ENCODE measurements at places on chromosomes 1 and 21.

- no peak for DNase-seq
Observed at GRCh38 chr1:234132795-234133194, 228.3 kb downstream of the SLC35F3 start.

DNA sequence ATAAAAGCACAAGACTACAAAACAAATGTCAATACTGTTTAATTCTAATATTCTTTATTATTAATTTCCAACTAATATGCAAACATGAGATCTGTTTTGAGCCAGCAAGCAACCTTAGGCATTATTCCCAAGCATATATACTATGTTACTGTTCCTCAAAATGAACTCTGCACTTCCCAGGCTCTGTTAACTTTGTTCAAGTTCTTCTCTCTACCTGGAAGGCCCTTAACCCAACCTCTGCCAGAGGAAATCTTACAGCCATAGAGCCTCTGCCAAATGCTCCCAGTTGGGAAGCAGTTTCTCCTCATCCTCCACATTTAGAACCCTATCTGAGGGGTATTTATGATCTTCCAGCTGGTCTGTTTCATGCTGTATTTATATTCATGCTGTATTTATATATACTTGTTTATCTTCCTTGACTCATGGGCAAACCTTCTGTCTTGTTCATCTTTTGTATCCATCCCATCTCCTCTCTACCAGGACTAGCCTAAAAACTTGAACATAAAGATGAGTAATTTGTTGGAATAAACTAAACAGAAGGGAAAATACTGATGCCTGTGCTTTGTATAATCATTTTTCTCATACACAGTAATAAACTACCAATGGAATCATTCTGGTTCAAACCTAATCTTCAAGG, 5.3 kb downstream of the IVNS1ABP start:
- no peak for DNase-seq

DNA sequence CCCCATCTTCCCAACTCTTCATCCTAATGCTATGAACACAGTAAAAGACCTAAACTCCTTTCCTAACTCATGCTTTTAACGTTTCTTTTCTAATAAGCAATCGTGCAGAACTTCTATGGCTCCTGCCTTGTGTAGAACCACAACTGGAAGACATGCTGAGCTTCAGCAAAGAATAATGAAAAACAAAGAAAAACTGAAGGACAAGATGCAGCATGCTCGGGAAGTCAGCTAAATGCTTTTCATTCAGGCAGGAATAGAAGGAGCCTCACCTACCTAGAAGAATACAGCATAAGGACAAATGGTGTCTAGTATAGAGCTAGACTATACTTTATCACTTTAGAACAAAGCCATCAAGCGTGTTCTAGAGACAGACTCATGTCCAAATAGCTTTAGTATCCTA, 45.9 kb downstream of the LUZP1 start:
- no peak for DNase-seq

- DNase-seq, result no peak
Observed at GRCh38 chr1:35884934-35885333, 1.9 kb downstream of the AGO1 start.

- DNase-seq, result no peak
Observed at GRCh38 chr1:243946253-243946652, 96.2 kb upstream of the AKT3 start.

DNA sequence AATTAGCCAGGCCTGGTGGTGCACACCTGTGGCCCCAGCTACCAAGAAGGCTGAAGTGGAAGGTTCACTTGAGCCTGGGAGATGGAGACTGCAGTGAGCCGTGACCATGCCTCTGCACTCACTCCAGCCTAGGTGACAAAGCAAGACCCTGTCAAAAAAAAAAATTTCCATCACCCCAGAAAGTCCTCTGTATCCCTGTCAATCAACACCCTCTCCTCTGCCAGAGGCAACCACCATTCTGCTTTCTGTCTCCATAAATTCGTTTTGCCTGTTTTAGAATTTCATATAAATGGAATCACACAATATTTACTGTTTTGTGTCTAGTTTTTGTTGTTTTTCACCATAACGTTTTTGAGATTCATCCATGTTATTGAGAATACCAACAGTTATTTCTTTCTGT, 141.6 kb upstream of the SLC45A1 start:
- no peak for DNase-seq

DNA sequence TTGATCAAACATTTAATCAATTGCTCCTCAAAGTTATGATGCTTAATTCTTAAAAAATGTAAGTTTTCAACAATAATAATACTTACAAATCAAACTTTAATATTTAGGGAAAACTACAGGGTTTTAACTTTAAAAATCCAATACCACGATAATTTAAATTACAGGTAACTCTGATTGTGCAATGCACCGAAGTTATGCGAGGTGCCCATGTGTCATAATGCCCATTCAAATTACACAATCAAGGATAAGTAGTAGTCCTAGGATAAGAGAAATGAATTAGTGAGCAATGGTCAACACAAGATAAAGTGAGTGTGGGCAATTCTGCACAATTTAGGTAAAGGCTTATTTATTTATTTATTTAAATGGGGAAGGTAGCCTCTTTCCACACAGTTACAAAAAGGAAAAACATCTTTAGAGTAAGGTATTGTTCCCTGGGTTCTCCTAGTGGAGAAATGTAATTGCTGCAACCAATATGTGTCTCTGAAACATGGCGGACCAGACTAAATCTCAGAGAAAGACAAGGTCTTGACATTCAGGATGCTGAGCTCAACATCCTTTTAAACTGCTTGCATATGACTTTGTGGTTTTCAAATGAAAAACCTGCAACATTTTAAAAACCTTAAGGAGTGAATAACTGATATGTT, 164.2 kb downstream of the TTLL7 start:
- no peak for DNase-seq

- DNase-seq, result no peak
Observed at GRCh38 chr1:54577612-54578011, 29.6 kb downstream of the ACOT11 start.

- peak; percentile 22 for DNase-seq
Observed at GRCh38 chr1:229258031-229258756, 12.7 kb upstream of the RAB4A start.

DNA sequence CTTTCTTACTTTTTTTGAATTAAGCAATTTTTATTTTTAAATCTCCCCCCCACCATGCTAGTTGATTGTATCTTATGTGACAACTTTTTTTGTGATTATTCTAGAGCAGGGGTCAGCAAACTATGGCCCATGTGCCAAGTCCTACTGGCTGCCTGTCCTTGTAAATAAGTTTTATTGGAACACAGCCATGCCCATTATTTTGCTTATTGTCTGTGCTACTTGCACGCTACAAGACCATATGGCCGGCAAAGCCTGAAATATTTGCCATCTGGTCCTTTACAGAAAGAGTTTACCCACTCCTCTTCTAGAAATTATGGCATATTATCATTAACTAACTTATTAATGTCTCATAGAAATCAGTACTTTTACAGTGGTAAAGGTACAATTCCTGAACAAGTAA, 51.7 kb downstream of the AK5 start:
- DNase-seq, result no peak

- no peak for DNase-seq
Observed at GRCh38 chr1:115188680-115189395, 99.5 kb upstream of the TSPAN2 start.

- DNase-seq, result no peak
Observed at GRCh38 chr1:200437556-200438203, 27.8 kb upstream of the ZNF281 start.

DNA sequence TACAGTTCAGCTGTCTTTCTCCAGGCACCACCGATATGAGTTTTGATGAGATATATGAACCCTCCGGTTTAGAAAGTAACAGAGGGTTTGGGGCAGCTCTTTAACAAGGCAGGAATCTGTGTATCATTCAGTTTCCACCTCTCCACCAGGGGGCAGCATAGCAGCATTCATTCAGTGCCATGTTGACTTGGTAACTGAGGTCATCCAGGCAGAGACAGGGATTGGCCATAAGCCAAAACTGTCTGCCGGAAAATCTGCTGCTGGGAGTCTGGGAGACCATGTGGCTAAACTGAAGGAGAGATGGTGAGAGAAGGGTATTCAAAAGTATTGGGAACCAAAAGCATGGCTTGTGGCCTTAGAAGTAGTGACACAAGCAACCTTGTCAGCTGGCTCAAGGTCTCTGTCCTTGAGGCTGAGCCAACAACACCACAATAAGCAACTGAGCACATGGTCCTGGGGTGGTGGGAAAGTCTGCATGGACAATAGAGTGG, 98.5 kb downstream of the LMX1A start:
- peak; percentile 85 for DNase-seq

DNA sequence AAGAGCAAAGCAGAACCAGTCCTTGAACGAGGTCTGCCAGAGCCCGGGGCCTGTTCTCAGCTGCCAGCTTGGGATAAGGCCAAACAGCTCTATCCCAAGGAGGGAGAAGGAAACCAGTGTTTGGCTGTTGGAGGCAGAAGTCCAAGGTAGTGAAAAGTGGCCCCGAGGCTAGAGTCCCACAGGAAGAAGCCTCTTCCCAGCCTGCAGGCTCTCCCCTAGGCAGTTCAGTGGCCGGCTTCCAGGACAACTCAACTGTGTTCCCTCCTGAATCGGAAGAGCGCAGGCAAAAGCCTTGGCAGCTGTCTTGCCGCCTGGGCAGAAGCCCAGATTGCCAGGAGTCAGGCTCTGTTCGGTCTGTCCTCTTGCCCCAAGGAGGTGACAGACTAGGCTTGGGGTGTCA, 19.3 kb downstream of the QSOX1 start:
- no peak for DNase-seq

DNA sequence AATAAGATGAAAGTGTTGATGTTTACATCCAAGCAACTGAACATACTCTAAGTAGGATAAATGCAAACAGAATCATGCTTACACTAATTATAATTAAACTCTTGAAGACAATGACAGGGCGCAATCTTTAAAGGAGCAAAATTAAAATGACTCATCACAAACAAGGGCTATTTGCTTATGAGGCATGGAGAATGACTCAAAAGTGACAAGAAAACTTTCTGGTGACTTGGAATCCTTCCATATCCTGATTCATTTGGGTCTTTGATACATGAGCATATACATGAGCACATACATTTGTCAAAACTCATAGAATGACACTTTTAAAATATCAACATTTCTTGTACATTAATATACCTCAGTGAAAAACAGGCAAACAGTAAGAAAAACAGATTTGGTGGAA, 1632.3 kb downstream of the KCNT2 start:
- DNase-seq, result no peak

DNA sequence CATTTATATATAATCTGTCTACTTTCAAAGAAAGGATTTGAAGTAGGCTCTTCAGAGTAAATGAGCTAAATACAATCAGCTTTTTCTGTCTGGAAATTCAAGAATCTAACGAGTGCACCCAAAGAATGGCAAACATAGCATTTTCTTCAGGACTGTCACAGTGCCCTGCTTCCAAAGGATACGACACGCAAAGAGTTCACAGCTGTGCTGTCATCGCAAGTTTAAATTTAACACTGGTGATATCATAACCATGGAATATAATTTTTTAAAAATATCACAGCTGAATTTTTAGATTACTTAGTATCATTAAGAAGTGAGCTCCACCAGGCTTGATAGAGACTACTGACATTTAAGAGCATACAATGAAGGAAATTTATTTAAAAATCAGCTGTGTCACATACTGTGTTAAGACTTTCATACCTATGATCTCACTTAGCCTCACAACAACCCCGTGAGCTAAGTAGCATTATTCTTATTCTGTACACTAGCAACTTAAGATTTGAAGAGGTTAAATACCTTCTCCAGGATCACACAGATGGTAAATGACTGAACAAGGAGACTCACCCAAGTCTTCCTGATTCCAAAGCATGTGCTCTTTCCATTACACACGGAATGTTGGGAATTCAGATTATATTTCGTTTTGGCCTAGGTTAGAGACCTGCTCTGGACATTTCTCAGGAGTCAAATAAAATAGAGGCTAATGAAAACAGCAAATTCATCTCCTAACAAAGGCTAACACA, 46.2 kb upstream of the PRRX1 start:
- DNase-seq, result no peak

GRCh38 chr21:22955559-22955958, 1957.3 kb downstream of the NCAM2 start:
- no peak for DNase-seq

GRCh38 chr1:152487871-152488270, 22.7 kb upstream of the LCE5A start:
- DNase-seq, result no peak

DNA sequence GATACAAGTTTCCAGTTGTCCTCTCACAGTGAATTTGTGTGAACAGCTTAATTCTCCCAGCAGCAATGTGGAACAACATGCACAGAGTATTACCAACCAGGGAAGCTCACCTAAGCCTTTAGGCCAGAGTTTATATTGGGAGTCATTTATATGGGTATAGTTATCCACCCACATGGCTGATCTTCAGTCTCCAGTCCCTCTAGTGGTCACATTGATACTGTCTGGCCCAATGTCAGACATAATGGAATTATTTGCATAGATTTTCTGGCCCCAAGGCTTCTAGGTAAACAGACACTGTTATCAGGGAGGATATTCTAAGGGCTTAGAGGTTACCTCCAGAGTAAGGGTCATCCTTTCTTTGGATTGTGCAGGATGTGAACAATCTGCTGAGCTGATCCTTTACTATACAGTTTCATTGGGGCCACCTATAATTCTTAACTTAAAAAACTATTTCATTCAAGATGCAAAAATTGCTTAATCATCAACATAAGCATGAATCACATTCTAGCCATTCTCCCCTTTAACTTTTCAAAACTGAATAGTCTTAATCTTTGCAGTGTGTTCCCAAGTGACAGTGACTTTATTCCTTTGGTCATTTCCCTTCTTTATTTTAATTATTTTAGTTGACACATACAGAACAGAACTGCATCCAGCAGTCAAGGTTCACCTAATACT, 210.9 kb downstream of the LTN1 start:
- no peak for DNase-seq

GRCh38 chr1:43666608-43667007, 16.7 kb downstream of the KDM4A start:
- peak; percentile 43 for DNase-seq

DNA sequence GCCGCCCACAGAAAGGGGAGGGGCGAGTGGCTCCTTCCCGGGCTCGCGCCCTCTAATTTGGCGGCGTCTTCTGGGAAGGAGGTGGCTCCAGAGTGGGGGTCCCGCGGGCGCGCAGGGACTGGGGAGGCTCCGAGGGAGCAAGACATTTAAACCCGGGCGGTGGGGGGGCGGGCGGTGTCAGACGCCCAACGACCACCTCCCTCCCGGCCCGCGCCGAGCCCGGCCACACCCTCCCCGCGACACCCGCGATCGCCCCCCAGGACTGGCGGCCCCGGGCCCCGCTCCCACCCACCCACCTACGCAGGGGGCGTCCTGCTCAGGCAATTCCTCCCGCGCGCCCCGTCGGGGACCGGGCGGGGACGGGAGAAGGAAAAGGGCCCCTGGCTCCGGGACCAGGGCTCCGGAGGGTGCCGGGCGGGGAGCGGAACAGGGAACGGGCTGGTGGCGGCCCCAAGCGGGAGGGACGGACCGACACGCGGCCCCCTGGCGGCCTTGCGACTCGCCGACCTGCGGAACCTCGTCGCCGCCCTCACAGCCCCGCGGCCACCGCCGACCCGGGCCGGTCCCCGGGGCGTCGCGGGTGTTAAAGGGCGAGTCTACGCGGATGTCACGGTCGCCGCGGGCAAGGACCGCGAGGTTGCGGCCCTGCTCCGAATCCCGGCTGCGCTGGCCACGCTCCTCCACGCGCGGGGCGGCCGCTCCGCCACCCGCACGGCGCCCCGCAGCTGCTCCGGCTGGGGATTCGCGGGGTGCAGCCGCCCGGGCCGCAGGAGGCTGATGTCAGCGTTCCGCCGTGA, 94.0 kb upstream of the FMN2 start:
- DNase-seq, result no peak
